ENCODE measurements at places on chromosomes 2 and 18.

GRCh38 chr2:224284134-224284946, 117.6 kb downstream of the FAM124B start:
- DNase-seq: no peak

DNA sequence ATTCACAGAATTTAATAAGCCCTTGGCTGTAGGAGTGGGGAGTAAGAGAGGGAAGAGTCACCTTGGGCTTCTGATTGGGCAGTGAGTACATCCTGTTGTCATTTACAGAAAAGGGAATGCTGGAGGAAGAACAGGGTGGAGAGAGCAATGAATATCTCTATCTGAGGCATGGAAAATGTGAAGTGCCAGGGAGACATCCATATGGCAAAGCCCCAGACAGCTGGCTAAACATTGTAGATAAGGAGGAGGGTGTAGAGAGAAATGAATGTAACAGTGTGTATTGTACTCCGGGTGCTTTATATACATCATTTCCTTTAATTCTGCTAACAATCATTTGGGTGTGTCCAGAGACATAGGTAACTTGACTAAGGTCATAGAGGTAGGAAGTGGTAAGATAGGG, 103.5 kb downstream of the UPP2 start:
- DNase-seq: no peak

- no peak for DNase-seq
Measured at GRCh38 chr2:109349503-109350465, 220.8 kb downstream of the SH3RF3 start.

- DNase-seq: no peak
Measured at GRCh38 chr2:76749858-76750257, 772.3 kb downstream of the LRRTM4 start.

GRCh38 chr18:8348051-8348720, 261.1 kb upstream of the RAB12 start:
- DNase-seq: no peak

GRCh38 chr2:188091220-188091619, 200.5 kb upstream of the GULP1 start:
- no peak for DNase-seq

DNA sequence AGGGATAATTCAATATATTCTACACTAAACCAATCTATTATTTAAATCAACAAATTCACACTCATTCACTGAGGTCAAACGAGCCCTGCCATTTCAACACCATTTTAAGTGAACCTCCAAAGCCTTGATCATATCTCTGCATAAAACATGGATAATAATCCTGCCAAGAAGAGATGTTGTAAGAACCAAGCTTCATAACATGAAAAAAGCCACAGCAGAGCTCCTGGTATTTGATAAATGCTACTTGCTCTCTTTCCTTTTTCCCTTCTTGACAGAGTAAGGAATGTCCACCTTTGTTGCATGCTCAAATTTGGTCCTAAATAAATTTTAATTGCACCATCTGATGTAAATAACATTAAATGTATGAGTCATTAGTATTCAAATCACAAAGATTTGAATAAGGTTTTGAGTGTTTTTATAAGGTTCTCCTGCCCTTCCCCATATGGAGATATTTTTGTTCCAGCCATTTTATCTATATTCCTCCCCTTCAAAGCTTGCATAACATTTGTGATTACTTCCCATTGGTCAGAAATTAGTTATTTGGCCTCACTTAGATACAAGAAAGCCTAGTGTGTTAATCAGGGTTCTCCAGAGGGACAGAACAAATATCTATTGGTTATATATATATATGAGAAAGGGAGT, 318.8 kb downstream of the RND3 start:
- DNase-seq: no peak

GRCh38 chr2:101405351-101405899, 18.1 kb upstream of the CREG2 start:
- no peak for DNase-seq

GRCh38 chr2:64609227-64609941, 44.3 kb downstream of the SERTAD2 start:
- no peak for DNase-seq
